ENCODE measurements at places on chromosomes 16 and 17. TPM values are rescaled to one million over a fixed set of nuclear protein-coding genes. Genes with fewer than 3 reads are reported as not detected.

- peak; percentile 20 for DNase-seq
Measured at GRCh38 chr16:27109666-27110523, 43.2 kb downstream of the C16orf82 start.

DNA sequence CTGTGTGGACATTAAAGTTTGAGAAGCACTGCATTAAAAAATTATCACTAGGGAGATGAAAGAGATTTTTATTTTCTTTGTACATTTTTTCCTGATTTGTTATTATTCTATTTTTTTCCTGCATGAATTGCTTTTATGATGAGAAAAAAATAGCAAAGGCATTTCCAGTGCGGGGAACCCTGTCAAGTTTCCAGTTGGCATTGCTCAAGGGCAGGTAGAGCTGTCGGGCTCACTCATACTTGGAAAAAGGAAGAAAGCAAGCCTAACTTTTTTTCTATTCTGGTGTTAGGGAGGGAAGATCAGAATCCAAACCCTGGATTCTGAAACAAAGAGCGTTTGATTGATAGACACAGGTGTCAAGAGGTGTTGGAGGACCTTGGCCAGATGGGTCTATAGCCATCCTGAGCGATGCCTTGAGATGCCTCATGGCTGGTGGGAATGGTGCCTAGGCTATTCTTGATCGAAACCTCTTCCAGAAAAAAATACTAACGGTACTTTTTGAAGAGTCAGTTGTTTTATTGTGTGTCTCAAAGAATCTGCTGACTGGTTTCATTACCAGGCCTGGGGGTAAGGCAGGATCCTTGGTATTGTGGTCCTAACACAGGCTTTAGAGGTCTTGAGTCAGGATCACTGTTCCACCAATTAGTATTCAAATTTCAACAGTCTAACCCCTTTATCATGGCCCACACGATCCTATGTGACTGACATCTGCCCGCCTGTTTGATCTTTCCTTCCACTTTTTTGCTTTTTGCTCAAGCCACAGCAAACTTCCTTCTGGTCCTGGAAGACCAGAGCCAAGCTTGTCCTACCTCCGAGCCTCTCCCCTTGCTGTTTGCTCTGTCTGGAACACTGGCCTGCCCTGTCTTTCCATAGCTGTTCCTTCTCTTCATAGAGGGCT lies 20.1 kb downstream of the SNX29 start:
- no peak for DNase-seq

DNA sequence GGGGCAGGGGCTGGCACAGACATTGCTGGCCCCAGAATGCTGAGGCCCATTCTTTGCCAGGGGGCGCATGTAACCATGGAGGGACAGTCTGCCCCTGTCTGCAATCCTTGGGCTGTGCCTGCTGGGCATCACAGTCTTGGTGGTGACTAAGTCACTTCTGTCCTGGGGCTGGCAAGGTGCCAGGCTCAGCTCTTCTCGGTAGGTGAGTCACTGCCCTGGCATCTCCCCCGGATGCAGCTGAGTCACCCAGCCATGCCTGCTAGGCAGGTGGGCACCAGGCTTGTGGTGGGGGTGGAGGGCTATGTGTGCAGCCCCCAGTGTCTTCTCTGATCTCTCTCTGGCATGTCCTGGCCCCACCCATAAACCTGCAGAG lies 5.6 kb downstream of the RARA start:
- DNase-seq = peak; percentile 95

GRCh38 chr16:11409398-11409797 lies 64.1 kb downstream of the RMI2 start:
- no peak for DNase-seq

DNA sequence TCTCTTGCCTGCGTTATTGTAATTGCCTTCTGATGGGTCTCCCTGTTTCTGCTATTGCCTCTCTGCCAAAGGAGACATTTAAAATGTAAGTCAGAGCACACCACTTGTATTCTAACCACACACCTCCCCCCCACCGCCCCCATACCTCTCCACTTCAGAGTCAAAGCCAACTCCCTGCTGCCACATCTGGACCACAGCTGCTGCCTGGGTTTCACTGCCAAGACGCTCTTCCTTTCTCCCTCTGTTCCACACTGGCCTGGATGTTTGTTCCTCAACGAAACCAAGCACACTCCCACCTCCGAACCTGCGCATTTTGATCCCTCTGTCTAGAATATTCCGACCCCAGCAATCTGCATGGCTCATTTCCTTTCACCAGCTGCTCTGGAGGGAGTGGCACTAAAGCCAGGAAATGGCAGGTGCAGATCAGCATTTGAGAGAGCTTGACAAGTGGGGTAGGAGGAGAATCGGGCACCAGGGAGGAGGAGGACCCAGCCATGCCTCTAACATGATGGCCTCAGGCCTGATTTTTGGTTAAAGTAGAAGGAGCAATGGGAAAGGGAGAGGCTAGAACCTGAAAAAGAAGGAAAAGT lies 92.4 kb upstream of the HS3ST2 start:
- no peak for DNase-seq

The ZNF688 gene
- total RNA-seq = 4.5 TPM

The KRT33B gene
- total RNA-seq = 0.79 TPM

All from bronchial epithelial cell (primary cell).